ENCODE measurements at places on chromosomes 7 and 10.

DNA sequence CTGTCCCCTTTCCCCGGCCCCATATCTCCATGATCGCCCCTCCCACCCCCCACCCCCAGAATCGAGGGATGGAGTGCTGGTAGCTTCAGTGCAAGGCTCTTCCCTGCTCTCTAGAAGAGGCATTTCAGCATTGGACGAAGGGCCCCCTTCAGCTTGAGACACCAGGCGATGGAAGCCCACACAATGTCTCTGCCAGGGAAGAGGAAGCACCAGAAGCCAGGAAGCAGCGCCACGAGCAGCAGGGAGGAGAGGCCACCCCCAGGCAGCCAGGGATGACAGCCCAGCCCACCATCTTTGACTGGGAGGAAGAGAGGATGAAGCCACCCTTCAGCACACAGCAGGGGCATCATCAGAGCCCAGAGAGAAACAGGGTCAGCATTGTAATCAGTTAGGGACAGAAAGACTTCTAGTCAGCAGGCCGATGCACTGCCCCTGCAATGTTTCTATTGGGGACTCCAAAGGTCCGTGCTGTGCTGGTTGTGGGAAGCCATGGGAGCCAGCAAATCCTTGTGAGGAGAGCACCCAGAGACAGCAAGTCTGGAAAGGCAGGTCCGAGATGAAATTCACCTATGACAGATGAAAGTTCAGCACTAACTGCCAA, 15.7 kb downstream of the TMEM72 start:
- DNase-seq = no peak

GRCh38 chr7:28792858-28793257, 165.3 kb downstream of the TRIL start:
- DNase-seq = no peak

DNA sequence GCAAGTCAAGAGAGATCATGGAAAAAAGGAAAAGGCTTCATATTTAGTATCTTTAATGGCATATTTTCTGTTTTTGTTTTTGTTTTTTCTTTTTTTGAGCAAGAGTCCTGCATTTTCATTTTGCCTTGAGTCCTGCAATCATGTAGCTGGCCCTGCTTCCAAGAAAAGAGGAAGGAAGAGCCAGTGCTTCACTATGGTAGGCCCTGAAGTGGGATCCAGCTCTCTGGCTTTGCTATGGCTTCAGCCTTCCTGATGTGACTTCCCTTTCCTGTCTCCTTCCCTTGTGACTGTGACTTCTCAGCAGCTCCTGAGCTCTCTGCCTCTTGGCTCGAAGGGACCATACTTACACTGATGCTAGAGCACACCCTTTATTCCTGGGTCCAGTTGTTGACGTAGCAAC, 512.3 kb downstream of the INHBA start:
- DNase-seq = no peak

GRCh38 chr10:103355906-103356599, 5.1 kb upstream of the PCGF6 start:
- no peak for DNase-seq

GRCh38 chr7:151123158-151123821, 37.0 kb downstream of the AGAP3 start:
- no peak for DNase-seq

DNA sequence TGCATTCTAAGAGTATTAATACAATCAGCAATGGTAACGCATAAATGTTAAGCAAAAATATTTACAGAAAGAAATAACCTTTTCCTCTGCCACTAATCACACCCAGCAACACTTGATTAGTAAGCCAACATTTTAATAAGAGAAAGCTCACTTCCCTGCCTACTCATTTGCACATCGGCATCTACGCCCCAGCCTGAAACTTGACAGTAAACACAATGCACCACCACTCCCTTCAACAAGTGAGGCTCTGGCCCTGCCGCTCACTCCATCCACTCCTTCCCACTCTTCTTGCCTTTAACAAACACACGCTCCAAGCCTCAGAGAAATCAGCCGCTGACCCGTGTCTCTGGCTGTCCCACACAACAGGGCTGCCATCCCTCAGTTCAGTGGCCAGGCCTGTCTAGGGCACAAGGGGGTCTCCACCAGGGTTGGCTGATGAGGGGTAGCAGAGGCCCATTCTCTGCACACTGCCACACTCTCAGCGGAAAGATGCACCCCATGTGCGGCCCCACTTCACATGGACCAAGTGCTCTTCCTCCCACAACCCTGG, 54.6 kb downstream of the CTBP2 start:
- no peak for DNase-seq

DNA sequence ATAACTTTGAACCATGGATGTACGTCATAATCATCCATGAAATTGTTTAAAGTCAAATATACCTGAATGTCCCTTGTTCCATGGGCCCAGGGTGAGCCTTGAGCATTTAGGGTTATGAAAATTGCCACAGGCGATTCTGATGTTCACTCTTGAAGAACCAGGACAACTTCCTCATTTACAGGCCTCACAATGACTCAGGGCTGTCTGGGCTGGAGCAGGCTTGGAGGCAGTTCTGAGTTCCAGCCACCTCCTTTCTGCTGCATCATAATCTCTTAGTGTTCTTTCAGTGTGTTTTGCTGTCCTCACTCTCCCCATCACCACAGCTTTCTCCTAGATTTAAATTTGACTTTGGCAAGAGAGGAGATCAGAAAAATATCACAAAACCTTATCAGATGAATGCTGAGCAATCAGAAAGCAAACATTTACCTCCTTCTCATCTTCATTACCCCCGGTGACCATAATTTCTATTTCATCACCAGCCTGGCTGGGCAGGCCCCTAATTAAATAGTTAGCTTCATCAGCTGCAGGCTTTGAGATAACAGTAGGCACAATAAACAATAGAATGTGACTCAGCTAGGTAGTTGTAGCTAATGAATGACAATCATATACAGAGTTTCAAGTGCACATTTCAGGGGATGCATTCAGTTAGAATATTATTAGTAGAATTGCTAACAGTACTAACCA, 571.0 kb downstream of the SH2D4B start:
- no peak for DNase-seq

- no peak for DNase-seq
Observed at GRCh38 chr10:109007514-109007913, 915.8 kb downstream of the XPNPEP1 start.

- DNase-seq = no peak
Observed at GRCh38 chr7:140127360-140128127, 49.2 kb downstream of the KDM7A start.

GRCh38 chr7:123528265-123528664, 6.1 kb downstream of the IQUB start:
- DNase-seq = no peak

GRCh38 chr7:23234569-23235296, 11.8 kb upstream of the GPNMB start:
- no peak for DNase-seq

GRCh38 chr7:45163692-45164052, 6.1 kb downstream of the RAMP3 start:
- DNase-seq = no peak

- no peak for DNase-seq
Observed at GRCh38 chr7:67637023-67637358, 640.4 kb downstream of the TYW1 start.

- DNase-seq = peak; percentile 27
Observed at GRCh38 chr10:24519950-24520349, 203.7 kb downstream of the ARHGAP21 start.

DNA sequence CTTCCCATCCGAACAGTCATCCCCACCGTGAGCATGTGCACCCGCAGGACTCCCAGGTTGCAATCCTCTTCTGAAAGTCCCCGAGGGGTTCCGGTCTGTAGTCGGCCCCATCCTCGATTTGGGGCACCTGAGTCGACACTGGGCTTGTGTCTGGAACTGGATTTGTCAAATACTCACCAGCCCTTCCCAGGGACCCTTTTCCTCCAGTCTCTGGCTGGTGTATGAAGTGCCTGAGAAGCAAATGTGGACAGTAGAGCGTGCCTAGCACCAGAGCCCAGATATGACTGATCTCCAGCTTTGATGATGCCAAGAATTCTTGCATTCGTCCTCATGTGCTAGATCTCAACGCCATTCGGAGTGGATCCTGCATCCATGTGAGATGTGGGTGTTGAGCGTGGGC, 132.5 kb upstream of the ADARB2 start:
- DNase-seq = no peak

DNA sequence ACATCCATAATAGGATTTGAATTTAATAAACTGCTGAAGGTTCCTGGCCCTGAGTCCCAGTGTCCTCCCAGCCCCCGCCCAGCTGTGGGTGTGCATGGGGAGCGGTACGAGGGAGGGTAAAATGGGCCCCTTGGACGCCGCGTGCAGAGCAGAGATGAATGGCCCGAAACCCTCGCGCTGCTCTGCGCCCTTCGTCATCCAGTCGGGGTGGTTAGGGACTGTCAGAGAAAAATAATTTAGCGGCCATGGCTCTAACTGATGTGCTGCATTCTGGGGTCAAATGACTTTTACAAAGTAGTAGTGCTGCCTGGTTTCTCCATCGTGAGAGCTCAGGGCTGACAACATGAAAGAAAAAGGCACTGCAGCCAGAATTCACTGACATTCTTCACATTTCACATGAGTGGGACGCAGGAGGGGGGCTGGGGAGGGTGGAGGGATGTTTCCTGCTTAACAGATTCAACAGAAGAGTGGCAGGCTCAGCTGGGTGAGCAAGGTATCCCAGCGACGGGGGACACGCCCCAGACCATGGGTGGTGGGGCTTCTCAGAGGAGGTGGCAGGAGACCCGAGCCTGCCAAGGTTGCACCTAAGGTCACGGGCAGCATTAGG, 304.5 kb downstream of the WDR37 start:
- no peak for DNase-seq

DNA sequence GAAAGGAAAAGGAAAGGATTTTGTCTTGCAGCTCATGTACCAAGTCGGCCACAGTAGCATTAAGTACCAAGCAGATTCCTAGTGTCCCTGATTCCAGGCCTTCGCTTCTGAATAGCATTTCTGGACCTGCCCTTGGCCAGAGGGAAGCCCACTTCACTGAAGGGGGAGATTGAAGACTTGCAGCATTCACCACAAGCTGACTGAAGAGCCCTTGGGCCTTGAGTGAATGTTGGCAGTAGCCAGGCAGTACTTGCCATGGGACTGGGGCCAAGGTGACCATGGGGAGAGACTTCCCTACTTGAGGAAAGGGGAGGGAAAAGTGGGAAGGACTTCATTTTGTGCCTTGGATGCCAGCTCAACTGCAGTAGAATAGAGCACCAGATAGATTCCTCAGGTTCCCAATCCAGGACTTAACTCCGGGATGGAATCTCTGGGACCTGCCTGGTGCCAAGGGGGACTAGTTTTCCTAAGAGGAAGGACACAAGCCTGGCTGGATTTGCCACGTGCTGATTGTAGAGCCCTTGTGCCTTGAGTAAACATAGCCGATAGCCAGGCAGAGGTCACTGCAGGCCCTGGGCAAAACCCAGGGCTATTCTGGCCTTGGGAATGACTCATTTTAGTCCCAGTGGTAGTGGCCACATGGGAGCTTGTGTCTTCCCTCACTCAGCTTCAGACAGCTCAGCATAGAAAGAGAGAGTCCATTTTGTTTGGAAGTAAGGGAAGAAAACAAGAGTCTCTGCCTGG, 141.7 kb upstream of the KCND2 start:
- no peak for DNase-seq

GRCh38 chr7:153030976-153031375, 271.4 kb downstream of the ACTR3B start:
- no peak for DNase-seq

- DNase-seq = no peak
Observed at GRCh38 chr7:141325275-141325674, 225.9 kb upstream of the AGK start.

GRCh38 chr7:134891696-134892678, 94.3 kb upstream of the AGBL3 start:
- DNase-seq = no peak

DNA sequence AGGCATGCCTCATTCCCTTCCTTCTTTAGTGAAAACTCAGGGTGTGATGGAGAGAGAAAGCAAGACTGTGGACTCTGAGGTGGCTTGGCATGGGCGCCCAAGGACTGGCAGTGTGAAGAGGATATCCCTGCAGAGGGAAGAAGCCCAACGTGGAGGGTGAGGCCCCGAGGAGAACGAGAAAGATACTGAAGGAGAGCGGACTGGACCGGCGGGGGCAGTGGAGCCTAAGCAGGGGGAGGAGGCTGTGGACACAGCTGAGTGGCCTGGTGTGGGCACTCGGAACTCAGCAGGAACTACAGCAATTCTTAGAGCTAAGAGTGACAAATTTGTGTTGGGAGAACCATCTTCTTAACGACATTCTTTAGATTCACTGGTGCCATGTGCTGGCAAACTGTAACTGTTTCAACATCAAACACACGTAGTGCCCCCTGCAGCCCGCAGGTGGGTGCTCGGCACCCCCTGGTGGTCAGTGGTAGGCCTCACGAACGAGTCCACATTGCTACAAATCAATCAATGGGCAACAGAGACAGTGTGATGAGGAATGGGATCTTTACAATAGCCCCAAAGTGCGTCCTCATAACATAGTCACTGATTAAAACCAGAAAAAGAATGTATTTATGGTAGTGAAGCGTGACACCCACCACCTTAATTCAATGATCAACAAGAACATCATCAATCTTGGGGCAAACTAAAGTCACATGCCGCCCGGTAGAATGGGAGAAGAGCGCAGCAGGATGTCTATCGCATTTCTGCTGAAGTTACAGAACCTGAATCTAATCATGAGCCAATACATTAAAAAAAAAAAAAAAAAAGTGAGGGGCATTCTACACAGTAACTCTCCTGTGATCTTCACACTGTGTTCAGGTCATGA, 2.0 kb upstream of the SFTPA1 start:
- peak; percentile 13 for DNase-seq

DNA sequence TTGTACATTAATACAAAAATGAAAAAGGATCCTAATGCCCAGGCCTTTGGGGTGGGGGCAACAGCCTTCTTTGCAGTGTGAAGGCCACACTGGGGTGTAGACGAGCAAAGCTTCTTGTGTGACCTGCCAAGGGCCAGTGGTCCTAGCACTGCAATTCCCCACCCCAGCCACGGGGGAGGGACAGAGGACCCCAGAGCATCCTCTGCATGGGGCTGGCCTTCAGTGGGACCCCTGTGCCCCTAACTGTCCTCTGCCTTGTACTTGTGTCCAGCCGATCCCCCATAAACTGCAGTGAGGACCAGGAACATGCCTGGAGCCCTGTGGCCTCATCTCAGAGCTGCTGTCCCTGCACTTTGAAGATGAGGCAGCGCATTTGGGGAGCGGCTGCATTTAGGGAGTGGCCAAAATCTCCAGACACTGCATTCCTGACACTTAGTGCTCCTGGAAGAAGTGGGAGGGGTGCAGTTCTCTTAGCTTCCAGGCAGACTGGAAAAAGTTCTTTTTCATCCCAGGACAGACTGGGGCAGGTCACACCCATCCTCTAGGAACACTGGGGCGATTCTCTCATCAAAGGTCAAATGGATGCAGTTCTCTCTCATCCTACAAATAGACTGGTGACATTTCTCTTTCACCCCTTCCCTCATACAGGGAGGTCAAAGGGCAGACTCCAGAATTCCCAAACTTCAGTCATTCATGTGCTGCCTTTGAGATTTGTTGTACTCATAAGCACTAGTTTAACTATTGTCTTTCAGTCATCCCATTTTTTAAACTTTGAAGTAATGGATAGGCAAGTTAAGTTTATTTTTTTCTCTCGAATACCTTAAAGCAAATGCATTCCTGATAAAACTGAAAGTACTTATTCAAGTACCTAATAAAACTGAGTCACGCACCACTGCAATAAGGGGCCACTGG, 922 bp upstream of the MYO1G start:
- no peak for DNase-seq
